ENCODE measurements at places on chromosomes 13 and 19.

GRCh38 chr19:5102520-5102919 is 133.6 kb downstream of the KDM4B start:
- no peak for DNase-seq

DNA sequence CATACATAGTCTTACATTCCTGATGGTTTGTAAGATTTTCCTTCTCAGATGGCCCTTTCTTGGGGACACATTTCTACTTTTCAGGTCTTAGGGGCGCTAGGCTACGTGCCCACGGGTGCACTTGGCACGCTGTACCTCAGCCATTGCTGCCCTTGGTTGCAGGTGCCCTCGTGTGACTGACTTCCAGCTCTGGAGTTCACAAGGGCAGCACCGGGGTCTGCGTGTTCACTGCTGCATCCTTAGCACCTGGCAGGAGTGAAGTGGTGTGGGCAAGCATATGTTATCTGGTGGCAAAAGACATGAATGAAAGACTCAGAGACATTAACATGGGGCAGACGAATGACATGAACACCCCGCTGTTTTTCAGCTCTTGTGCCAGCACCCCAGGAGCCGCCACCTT is 13.3 kb upstream of the WDR88 start:
- no peak for DNase-seq

DNA sequence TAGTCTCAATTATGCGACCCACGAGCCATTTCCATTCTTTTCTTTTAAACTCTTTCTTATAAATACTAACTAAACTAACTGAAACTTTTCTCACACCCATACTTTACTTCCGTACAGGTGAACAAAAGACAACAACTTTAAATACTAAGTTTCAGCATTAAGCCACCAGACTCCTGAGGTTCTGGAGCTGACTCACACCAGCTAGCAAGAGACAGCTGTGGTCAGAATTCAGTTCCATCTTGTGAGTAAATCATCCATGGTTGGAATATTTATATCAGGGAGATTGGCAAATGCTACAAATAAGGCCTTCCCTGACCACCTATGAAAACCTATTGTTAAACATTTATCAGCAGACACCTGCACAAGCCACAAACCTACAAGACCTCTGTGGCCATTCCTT is 897.0 kb downstream of the EFNB2 start:
- no peak for DNase-seq

- DNase-seq: no peak
Measured at GRCh38 chr19:4966591-4966990, 2.3 kb upstream of the KDM4B start.

- no peak for DNase-seq
Measured at GRCh38 chr19:55146078-55146704, 2.8 kb downstream of the TNNT1 start.

DNA sequence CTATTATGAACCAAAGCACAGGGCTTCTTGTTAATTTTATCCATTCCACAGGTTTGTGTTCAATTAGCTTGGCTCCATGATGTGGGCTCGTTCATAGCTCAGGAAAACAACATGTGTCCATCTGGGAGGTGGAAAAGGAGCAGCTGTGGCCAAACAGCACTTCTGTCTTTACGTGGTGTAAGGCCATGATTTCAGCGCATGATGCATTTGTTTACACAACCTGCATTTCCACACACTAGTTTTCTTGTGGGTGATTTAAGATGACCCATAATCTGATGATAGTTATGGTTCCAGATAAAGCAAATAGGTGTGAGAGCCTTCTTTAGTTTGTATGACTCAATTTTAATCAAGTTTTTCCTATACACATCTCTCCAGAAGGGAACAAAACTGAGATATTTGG is 101.7 kb downstream of the TNFRSF19 start:
- no peak for DNase-seq

- no peak for DNase-seq
Measured at GRCh38 chr13:45700971-45701900, 884 bp upstream of the CBY2 start.

DNA sequence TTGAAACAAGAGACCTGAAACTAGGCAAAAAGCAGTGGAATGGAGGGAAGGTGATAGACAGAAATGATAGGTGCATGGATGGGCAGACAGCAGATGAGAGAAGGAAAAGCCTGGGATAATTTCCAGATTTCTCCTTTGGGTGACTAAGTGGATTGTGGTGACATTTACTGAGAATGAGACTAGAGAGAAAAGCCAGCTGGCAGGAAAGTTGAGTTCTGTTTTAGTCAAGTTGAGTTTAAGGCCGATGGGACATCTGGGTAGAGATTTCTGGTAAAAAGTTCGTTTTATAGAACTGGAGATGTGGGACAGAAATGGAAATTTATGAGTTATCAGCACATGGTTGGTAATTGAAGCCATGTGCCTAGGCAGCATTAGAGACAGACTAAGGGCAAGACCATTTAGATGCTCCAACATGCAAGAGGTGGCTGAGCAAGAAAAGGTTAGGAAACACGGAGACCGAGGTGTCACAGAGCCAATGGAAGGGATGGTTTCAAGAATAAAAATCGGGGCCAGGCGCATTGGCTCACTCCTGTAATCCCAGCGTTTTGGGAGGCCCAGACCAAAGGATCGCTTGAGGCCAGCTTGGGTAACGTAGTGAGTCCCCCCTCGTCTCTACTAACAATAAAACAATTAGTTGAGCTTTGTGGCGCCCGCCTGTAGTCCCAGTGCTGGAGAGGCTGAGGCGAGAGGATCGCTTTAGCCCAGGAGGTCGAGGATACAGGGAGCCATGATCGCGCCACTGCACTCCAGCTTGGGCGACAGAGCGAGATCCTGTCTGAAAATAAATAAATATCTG is 9.6 kb upstream of the DGKH start:
- no peak for DNase-seq

- no peak for DNase-seq
Measured at GRCh38 chr19:47766670-47767069, 11.8 kb upstream of the SELENOW start.

GRCh38 chr13:37968555-37968954 is 99.0 kb upstream of the TRPC4 start:
- DNase-seq: no peak

GRCh38 chr19:40091205-40092129 is 724 bp upstream of the ZNF780A start:
- no peak for DNase-seq

DNA sequence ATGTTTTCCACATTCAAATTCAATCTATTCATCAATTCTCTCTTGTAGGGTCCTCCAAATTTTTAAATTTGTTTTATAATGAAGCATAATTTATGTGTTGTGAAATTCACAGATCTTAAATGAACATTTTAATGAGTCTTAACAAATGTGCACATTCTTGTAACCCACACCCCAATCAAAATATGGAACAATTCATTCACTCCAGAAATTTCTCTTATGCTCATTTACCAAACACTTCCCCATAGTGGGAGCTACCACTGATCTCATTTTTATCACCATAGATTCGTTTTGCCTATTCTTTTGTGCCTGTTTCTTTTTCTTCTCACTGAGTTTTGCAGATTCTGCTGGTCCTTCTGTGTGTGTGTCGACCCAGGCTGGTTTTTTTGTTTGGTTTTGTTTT is 664.1 kb downstream of the EFNB2 start:
- DNase-seq: no peak

DNA sequence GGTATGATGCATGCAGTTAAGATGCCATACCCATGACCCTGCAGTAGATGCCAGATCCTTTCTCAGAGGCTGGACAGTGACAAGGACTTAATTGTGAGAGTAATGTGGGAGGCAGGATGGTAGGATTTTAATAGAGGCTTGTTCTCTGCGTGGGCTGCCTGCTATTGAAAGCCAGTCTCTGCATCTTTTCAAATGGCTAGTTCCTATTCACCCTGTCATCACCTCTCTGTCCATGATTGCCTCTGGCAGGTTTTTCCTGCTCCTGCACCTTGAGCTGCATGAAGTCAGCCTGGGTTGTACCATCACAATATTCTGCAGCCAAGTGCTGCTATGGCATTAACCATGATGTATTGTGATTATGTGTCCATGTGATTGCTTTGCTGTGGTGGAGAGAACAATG is 440.5 kb downstream of the ITGBL1 start:
- no peak for DNase-seq
